CD4-positive, alpha-beta T cell treated with Interleukin-1 beta for 1 hour (primary cell): ENCODE measurements at places on chromosomes 16 and 17.

DNA sequence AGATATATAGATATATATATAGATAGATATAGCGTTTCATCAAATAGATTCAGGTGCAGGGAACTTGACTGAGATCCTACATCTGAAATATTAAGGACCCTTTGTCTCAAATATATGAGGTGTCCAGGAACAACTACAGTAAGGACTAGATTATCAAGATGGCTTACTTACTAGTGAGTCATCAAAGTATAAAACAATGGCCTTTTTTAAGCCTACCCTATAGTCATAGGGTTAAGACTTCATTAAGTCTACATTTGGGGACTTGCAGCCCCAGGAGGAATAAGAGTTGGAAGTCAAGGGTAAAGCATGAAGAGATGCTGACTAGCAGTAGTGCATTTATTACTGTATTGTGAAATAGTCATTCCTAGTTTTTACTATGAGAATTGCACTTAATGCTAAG, 1023.4 kb downstream of the CDH11 start:
- DNase-seq, result no peak

DNA sequence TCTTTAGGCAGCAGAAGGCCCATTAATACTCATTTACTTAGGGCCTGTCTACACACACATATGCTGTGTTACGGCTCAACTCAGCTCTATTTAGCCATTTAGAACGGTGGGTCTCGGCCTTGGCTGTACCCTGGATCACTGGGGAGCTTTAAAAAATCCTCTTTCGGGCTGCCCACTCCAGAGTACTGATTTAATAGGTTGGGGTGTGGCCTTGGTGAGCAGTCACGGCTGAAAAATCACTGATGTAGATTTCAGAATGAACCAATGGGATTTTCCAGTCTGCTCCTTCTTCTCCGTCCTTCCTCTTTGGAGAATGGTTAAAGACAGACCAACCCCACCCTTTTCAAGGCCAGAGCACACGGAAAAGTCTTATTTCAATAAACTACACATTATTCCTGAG, 223.5 kb downstream of the CCDC182 start:
- no peak for DNase-seq

DNA sequence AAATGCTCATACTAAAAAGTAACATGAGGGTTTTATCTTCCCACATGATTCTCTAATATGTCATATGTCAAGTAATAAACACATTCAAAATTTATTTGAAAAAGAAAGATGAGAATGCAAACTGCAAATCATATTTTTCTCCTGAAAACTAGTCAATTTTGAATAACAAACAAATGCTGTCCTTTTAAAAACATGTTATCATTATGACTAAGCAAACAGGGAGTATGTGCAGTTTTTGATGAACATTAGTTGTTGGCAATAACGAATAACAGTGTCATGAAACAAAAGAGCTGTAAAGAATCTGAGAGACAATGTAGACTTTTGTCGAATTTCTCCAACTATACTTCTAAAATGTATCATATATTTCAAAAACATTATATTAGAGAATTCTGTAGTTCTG, 34.8 kb downstream of the RPGRIP1L start:
- no peak for DNase-seq

- DNase-seq, result no peak
Observed at GRCh38 chr17:32731556-32732295, 145.2 kb downstream of the MYO1D start.
